ENCODE measurements at places on chromosomes 7 and 10.

DNA sequence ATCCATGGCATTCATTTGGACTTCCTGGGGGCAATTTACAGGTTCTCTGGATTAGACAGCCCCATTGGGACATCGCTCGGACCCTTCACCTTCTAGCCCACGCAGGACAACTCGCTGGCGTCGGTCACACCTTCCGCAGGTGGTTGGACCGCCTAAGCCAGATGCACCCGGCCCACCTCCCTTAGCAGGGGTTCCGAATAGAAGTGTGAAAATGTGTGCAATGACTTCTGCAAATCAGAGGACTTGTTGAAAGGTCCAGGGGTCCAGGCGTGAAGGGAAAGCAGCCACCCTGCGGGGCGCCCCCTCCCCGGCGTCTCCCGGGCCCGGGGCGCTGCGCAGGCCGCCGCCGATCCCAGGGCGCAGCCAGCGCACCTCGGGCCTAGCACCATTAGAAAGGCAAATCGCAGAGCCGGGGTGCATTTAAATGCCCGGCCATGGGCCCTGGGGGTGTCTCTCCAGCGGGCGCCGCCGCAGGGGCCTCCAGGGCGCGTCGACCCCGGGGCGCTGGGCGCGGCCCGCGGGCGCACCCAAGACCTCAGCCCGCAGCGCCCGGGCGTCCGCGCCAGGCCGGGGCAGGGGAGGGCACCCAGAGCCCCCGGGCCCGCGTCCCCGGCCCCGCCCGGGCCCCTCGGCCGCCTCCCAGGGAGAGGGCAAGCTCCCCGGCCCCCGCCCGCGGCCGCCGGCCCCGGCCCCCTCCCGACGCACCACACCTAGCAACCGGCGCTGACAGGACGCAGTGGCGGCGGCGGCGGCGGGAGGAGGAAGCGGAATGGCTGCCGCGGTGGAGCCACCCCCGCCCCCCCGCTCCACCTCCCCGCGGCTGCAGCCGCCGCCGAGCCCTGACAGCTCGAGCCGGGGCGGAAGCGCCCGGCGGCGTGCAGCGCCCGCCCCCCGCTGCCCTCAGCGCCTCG lies 1.2 kb downstream of the JAZF1 start:
- DNase-seq: no peak
- H3K4me3 ChIP-seq: peak overlapping the region; percentile 89

GRCh38 chr10:124955243-124955642 lies 13.3 kb downstream of the ZRANB1 start:
- H3K36me3 ChIP-seq: no peaks in the 10 kb centered on the region
- DNase-seq: no peak
- H3K27ac ChIP-seq: no peak overlapping the region
- H3K4me3 ChIP-seq: no peak overlapping the region
- no peaks in the 10 kb centered on the region for H3K27me3 ChIP-seq

- no peaks in the 10 kb centered on the region for H3K4me1 ChIP-seq
- H3K27ac ChIP-seq: no peak overlapping the region
- no peak for DNase-seq
- no peak overlapping the region for H3K4me3 ChIP-seq
- H3K36me3 ChIP-seq: no peaks in the 10 kb centered on the region
These were observed 27.6 kb downstream of the POLL start for GRCh38 chr10:101560298-101561067.

GRCh38 chr7:77935652-77936348 lies 137.2 kb downstream of the PHTF2 start:
- no peak for DNase-seq
- no peaks in the 10 kb centered on the region for H3K27me3 ChIP-seq

- no peak overlapping the region for H3K4me3 ChIP-seq
- H3K36me3 ChIP-seq: no peaks in the 10 kb centered on the region
- H3K27ac ChIP-seq: no peak overlapping the region
- no peaks in the 10 kb centered on the region for H3K4me1 ChIP-seq
These were observed 946.8 kb upstream of the POT1 start for GRCh38 chr7:125876431-125876830.

DNA sequence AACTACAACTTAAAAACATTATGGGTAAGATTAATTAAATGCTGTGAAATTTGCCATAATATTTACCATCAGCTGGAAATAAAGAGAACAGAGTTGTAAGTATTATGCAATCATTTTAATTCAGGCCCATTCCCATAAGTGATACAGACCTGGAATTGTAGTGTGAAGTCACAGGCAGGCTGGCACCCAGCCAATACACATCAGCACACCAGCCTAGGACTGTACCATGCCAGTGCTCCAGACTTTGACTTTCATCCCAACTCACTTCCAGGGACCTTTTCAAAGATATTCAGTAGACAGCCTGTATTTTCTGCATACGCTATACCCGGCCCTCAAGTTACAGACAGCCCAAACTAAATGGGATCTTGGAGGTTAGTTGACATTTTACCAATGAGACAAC lies 143.3 kb downstream of the TES start:
- H3K27ac ChIP-seq: peak overlapping the region; percentile 68
- no peaks in the 10 kb centered on the region for H3K36me3 ChIP-seq
- no peaks in the 10 kb centered on the region for H3K27me3 ChIP-seq
- no peak for DNase-seq
- no peak overlapping the region for H3K4me3 ChIP-seq
- H3K4me1 ChIP-seq: peaks cover 50% of the 10 kb centered on the region

DNA sequence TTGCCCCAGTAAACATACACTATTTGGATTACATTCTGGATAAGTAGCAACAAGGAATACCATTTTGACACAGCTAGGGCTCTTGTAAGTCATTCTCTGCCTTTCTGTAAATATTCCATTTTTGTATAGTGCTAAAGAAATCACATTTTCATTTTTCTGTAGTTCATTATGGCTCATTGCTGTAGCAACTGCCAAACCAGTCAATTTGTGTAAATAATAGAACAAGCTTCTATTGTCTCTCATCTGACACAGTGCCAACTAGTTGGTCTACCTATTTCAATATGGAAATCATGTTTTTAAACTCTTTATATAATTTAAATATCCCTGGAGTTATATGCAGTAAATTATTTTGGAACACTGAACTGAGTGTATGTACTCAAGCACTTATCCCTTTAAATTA lies 193.7 kb downstream of the RELN start:
- H3K4me3 ChIP-seq: no peak overlapping the region
- no peaks in the 10 kb centered on the region for H3K4me1 ChIP-seq
- H3K36me3 ChIP-seq: no peaks in the 10 kb centered on the region
- H3K27ac ChIP-seq: no peak overlapping the region

GRCh38 chr10:113524539-113525490 lies 28.0 kb upstream of the HABP2 start:
- no peaks in the 10 kb centered on the region for H3K4me1 ChIP-seq
- DNase-seq: no peak
- no peaks in the 10 kb centered on the region for H3K36me3 ChIP-seq
- H3K27me3 ChIP-seq: no peaks in the 10 kb centered on the region
- H3K27ac ChIP-seq: no peak overlapping the region
- H3K4me3 ChIP-seq: no peak overlapping the region

GRCh38 chr10:11204351-11204942 lies 186.8 kb downstream of the CELF2 start:
- no peaks in the 10 kb centered on the region for H3K27me3 ChIP-seq
- no peak overlapping the region for H3K27ac ChIP-seq
- no peak for DNase-seq
- H3K36me3 ChIP-seq: no peaks in the 10 kb centered on the region
- no peak overlapping the region for H3K4me3 ChIP-seq

DNA sequence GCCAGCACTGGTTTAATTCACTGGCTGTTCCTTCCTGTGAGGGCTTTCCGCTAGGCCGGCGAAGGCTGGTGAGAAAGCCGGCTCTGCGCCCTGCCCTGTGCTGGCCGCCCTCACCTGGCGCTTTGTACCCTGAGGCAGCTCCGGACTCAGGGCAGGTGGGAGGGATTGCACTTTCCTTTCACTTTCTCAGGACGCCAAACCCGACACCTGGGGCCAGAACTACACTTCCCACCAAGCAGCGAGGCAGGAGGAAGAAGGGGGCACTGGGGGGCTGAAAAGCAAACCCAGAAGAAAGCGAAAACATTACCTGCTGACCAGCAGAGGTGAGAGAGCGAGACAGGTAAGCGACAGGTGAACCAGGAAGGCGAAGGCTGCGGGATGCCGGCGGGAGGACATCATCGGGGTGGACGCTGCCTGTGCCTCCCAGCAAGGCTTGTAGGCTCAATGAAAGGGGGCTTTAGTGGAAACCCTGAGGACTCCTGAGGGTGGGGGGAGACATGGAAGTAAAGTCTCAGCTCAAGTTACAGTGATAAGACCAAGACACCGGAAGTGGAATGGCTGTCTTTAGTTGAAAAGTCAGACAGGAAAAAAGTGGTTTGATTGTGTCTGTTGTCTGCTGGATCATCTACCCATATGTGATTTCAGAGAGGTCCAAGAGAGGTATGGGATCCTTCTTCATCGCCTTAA lies at the start of gene RAB19:
Gene RAB19 (plus strand): TSS at position 181 of the 687 bp plus-strand sequence. CDS start 3,589 bp downstream, outside the sequence.
- no peak within 1 kb of the TSS for H3K27ac ChIP-seq
- no peak for DNase-seq
- H3K27me3 ChIP-seq: no peaks in the 10 kb centered on the region
- H3K4me1 ChIP-seq: peaks cover 8% of the 10 kb centered on the region

GRCh38 chr7:2792856-2793487 lies 51.1 kb downstream of the GNA12 start:
- H3K4me1 ChIP-seq: peaks cover 30% of the 10 kb centered on the region
- no peak overlapping the region for H3K4me3 ChIP-seq

- no peak for DNase-seq
- H3K4me1 ChIP-seq: no peaks in the 10 kb centered on the region
- H3K4me3 ChIP-seq: no peak overlapping the region
- no peak overlapping the region for H3K27ac ChIP-seq
- H3K27me3 ChIP-seq: no peaks in the 10 kb centered on the region
These were observed 31.8 kb upstream of the TM9SF3 start for GRCh38 chr10:96618653-96619052.

- DNase-seq: no peak
- H3K4me1 ChIP-seq: no peaks in the 10 kb centered on the region
- H3K36me3 ChIP-seq: no peaks in the 10 kb centered on the region
- no peaks in the 10 kb centered on the region for H3K27me3 ChIP-seq
- no peak overlapping the region for H3K4me3 ChIP-seq
- H3K27ac ChIP-seq: no peak overlapping the region
These were observed 177.0 kb upstream of the ZMIZ1 start for GRCh38 chr10:78891741-78892140.

GRCh38 chr10:79385804-79386531 lies 38.7 kb downstream of the PPIF start:
- H3K27ac ChIP-seq: no peak overlapping the region
- DNase-seq: peak; percentile 90
- peaks cover 17% of the 10 kb centered on the region for H3K36me3 ChIP-seq
- H3K4me3 ChIP-seq: no peak overlapping the region

DNA sequence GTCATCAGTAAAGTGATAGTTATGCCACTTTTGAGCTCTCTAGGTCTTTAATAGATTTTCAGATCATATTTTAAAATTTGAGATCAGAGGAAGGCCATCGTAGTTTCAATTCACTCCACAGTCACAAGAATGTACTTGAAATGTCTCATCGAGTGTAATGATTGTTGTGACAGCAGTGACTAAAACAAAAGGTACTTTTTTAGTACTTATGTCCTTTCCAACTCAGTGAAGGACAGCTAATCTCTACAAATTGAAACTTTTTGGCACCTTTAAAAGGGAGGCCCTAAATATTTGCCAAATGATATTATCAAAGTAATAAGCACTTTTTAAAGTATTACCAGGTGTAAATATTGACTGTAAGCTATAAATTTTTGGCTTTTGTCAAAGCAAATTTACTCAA lies 702.9 kb upstream of the GRM3 start:
- no peak for DNase-seq
- H3K4me3 ChIP-seq: no peak overlapping the region
- no peaks in the 10 kb centered on the region for H3K4me1 ChIP-seq
- H3K27ac ChIP-seq: no peak overlapping the region

DNA sequence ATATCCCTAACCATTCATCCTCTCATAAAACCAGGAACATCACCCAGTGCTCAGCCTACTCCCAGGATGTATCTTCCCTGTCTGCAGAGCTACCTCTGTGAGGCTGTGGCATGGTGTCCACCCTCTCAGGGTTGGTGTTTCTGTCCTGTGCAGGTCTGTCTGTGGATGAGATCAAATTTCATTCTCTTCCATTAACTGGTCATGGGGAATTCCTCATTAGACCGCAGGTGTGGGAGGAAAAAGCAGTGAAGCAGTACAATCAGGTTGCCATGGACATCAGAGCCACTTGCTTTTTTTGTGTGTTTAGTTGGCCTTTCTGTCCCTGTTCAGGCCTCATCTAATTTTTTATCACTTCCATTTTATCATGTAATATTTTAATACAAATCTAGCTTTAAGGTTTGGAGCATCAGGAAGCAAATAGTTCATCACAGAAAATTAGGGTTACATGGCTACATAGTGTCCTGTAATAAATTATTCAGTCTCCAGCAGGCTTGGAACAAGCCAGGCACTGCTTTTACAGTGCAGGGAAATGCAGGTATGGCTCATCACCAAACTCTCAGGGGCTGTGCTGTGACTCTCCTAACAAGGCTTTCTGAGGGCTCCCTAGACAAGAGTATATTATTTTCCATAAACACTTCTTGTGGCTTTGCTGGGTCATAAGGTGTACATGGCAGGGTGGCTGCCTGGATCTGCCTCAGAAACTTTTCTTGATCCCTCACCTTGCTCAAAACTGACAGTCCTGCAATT lies 594.9 kb upstream of the IGFBP3 start:
- no peaks in the 10 kb centered on the region for H3K27me3 ChIP-seq
- H3K27ac ChIP-seq: no peak overlapping the region
- DNase-seq: no peak
- no peaks in the 10 kb centered on the region for H3K4me1 ChIP-seq
- no peak overlapping the region for H3K4me3 ChIP-seq
- H3K36me3 ChIP-seq: no peaks in the 10 kb centered on the region

GRCh38 chr10:62631241-62631640 lies 173.3 kb upstream of the ADO start:
- no peak for DNase-seq
- no peak overlapping the region for H3K27ac ChIP-seq
- H3K4me1 ChIP-seq: no peaks in the 10 kb centered on the region
- H3K27me3 ChIP-seq: no peaks in the 10 kb centered on the region
- no peaks in the 10 kb centered on the region for H3K36me3 ChIP-seq

GRCh38 chr10:28587270-28587969 lies 54.5 kb downstream of the WAC start:
- H3K4me1 ChIP-seq: peaks cover 44% of the 10 kb centered on the region
- H3K27me3 ChIP-seq: no peaks in the 10 kb centered on the region
- H3K27ac ChIP-seq: no peak overlapping the region
- H3K4me3 ChIP-seq: no peak overlapping the region

DNA sequence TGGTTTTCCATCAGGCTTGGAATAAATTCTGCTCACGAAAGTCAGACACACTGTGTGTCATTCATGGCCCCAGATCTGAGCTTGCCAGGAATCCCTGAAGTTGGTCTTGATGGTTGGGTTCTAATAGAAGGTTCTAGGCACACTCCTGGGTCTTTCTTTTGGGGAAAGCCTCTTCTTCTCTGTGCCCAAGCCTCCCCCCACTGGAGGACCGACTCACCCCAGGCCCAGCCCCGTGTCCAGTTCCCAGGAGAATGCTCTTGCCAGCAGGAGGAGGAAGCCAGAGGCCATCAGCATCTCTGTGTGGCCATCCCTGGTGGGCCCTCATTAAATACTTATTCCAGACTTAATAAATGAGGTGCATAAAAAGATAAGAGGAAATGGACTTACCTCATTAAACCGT lies 548.0 kb downstream of the TCERG1L start:
- DNase-seq: no peak
- no peak overlapping the region for H3K27ac ChIP-seq
- no peaks in the 10 kb centered on the region for H3K27me3 ChIP-seq
- no peak overlapping the region for H3K4me3 ChIP-seq
- no peaks in the 10 kb centered on the region for H3K4me1 ChIP-seq
- H3K36me3 ChIP-seq: no peaks in the 10 kb centered on the region

- H3K27me3 ChIP-seq: no peaks in the 10 kb centered on the region
- no peaks in the 10 kb centered on the region for H3K36me3 ChIP-seq
- peaks cover 68% of the 10 kb centered on the region for H3K4me1 ChIP-seq
These were observed 96.5 kb downstream of the KAT6B start for GRCh38 chr10:74922921-74923320.

All from vagina (tissue), 2 donors.